CD4-positive, alpha-beta T cell treated with Interleukin-17A for 4 hours (primary cell): ENCODE measurements at places on chromosomes 1 and 21.

GRCh38 chr21:30613836-30614235 lies at the start of gene KRTAP6-1:
TSS of gene KRTAP6-1 (minus strand) at chr21:30613930. CDS start at chr21:30613904, 26 bp downstream.
- no peak for DNase-seq

DNA sequence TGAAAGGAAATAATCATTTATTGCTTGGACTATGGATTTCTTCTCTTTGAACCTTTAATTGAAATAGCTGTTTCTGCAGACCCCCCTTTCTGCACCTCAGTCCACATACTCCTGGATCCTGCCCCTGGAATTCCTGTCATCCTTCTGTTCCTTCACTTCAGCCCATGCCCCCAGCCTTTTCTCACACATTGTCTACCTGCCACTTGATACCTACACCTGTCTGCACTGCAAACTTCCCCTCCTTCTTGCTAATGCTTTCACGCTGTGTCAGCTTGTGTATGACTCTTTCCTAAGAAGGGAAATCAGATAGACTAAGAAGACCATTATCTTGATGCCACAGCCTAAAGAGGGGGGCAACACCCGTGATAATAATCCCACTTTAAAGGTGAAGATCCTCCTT lies 80.3 kb upstream of the EXO1 start:
- DNase-seq: no peak

- DNase-seq: no peak
Observed at GRCh38 chr21:32413015-32413504, 554 bp downstream of the EVA1C start.

- DNase-seq: no peak
Observed at GRCh38 chr1:178500091-178500770, 3.5 kb upstream of the CLEC20A start.
